Dorsolateral prefrontal cortex (tissue), 122 donors: ENCODE measurements at places on chromosomes 4 and X. TPM values are rescaled to one million over a fixed set of nuclear protein-coding genes. Genes with fewer than 3 reads are reported as not detected.

- DNase-seq = no peak
These were observed 45.2 kb upstream of the DCLK2 start for GRCh38 chr4:150033081-150033480.

- DNase-seq = no peak
These were observed 71.2 kb downstream of the SLC10A7 start for GRCh38 chr4:146450524-146450923.

DNA sequence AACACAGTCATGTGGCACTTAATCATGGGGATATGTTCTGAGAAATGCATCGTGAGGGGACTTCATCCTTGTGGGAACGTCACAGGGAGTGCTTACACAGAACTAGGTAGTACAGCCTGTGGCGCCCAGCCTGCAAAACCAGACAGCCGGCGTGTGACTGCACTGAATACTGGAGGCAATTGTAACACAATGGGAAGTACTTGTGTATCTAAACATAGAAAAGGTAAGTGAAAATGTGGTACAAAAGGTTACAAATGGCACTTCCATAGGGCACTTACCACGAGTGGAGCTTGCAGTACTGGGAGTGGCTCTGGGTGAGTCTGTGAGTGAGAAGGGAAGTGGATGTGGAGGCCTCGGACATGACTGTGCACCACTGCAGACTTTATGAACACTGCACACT, 5.2 kb downstream of the TLR3 start:
- DNase-seq = peak; percentile 33

DNA sequence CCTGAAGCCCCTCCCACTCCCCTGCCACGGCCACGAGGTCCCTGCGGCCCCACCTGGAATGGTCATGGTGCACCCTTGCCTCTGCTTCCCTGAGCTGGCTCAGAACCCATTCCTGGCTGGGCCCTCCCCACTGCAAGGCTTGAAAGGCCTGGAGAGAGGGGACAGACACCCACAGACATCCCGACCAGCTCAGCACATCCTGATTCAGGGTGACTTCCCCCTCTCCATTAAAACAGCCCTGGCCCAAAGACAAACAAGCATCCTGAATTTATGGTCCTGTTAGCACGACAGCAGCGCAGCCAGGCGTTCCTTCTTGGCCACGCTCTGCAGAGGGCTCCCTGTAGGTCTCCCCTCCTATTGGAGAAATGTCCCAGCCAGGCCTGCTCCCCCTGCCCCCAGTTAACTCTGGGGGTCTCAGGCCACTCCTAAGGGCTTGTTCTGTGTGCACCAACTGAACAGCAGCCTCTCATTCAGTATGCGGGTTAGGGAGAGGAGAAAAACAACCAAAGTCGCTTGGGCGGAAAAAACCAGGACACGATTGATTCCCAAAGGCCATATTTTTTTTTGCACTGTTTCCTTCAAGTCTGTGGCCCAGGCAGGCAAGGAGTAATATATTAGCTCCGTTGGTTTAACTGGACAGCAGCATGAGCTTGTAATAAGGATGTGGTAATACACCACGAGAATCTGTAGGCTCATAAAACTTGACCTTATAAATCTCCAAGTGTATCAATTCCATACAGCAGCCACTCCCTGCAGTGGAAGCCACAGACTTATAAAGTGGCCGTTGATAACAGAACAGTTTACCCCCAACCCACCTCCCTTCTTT, 106.7 kb upstream of the MSX1 start:
- no peak for DNase-seq

GRCh38 chr4:6526156-6526555, 48.8 kb upstream of the MAN2B2 start:
- DNase-seq = no peak

- DNase-seq = no peak
These were observed 89.7 kb downstream of the LRP2BP start for GRCh38 chr4:185305979-185306442.

GRCh38 chr4:89024051-89024675, 32.8 kb downstream of the FAM13A start:
- DNase-seq = no peak

GRCh38 chr4:175833574-175834311, 21.7 kb upstream of the GPM6A start:
- DNase-seq = peak; percentile 63

- no peak for DNase-seq
These were observed 18.5 kb upstream of the AP1AR start for GRCh38 chr4:112213091-112213490.

GRCh38 chrX:131262200-131262599, 26.9 kb downstream of the IGSF1 start:
- no peak for DNase-seq

PNCK gene
- total RNA-seq = 137 TPM

RTL9 gene
- 0.85 TPM for total RNA-seq

KLHL13 gene
- 5.2 TPM for total RNA-seq

CXorf49 gene
- not detected for total RNA-seq

F8A3 gene
- 11.6 TPM for total RNA-seq
